ENCODE measurements at places on chromosomes 3 and 15.

DNA sequence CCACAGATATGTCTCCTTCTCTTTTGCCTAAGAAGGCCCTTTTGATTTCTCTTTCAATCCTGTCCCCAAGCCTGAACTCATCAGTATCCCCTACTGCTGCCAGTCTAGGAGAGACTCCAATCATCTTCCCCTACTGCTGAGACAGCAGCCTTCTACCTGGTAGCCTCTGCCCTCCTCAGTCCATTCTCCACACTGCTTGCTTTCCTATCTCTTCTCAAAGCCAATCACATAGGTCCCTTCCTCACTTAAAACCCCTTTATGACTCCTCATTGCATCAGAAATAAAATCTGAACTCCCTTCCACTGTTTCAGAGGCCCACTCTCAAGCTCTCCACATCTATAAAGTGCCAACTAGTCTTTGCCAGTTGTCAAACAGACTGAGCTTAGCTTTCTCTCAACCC, 1081.8 kb upstream of the CFAP20DC start:
- no peak overlapping the region for H3K27ac ChIP-seq
- H3K27me3 ChIP-seq: no peaks in the 10 kb centered on the region
- no peak for DNase-seq
- H3K4me1 ChIP-seq: peaks cover 8% of the 10 kb centered on the region

GRCh38 chr3:166125179-166125578, 288.0 kb upstream of the BCHE start:
- no peak for DNase-seq
- no peaks in the 10 kb centered on the region for H3K4me1 ChIP-seq
- H3K27me3 ChIP-seq: no peaks in the 10 kb centered on the region
- H3K27ac ChIP-seq: no peak overlapping the region

DNA sequence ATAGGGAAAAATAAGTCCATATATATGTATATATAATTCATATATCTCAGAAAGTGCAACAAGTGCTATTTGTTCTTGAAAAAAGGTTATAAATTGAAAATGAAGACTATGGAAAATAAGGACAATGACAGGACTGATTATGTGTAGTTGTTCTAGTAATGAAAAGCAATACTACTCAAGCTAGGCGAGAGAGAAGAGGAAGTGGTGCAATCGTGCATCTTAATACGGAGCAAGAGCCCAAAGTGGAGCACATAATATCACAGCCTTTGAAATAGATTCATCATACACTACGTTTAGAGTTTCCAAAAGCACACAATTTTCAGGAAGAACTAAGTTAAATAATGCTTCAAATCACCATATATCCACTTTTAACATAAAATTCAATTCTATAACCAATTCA, 87.9 kb downstream of the ULK4 start:
- no peaks in the 10 kb centered on the region for H3K4me1 ChIP-seq
- H3K36me3 ChIP-seq: no peaks in the 10 kb centered on the region
- no peak for DNase-seq
- no peak overlapping the region for H3K4me3 ChIP-seq
- no peak overlapping the region for H3K27ac ChIP-seq

DNA sequence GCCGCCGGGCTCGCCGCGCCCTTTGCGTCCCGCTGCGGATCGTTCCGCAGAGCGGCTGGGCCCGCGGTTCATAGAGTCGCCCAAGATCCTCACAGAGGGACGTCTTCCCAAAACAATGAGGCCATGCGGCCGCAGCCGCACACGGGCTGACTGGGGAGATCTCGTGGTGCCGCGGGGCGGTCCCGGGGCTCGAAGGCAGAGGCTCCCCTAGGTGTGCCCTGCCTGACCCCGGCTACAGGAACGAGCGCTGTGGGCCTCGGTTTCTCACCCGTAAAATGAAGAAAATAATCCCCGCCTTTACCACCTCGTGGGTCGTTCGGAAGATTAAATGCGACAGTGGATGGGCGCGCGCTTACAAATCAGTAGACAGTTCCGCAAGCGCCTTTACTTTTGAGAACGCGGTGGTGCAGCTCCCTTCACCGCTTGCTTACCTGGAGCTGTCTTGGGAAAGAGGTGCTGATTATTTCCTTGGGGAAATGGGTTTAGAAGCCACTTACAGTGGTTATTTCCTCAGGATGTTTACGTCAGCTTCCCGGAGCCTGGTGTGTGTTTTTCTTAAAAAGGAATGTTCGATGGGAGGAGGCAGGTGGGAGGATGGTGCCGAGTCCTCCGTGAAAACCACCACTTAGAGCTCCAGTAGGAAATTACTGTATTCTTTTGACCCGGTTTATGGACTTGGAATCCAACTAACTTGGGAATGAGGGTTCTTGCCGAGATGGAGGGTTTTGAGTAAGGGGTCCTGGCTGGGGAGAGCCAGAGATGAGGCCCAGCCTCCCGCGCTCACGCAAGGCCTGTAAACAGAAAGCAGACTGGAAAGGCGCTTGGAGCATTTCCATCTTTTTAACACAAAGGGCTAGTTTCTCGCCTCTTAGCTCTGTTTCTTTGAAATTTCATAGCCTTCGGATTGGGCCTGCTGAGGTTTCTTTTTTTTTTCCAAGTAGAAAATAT, 1.9 kb upstream of the MEX3B start:
- peaks cover 47% of the 10 kb centered on the region for H3K4me1 ChIP-seq
- peak overlapping the region; percentile 57 for H3K4me3 ChIP-seq
- peak overlapping the region; percentile 7 for H3K27ac ChIP-seq
- no peaks in the 10 kb centered on the region for H3K36me3 ChIP-seq

- no peaks in the 10 kb centered on the region for H3K27me3 ChIP-seq
- no peaks in the 10 kb centered on the region for H3K4me1 ChIP-seq
- no peak for DNase-seq
- H3K27ac ChIP-seq: no peak overlapping the region
- no peak overlapping the region for H3K4me3 ChIP-seq
Observed at GRCh38 chr15:48025118-48025517, 95.7 kb upstream of the SLC24A5 start.

GRCh38 chr3:142489572-142490323, 41.9 kb upstream of the XRN1 start:
- no peaks in the 10 kb centered on the region for H3K27me3 ChIP-seq
- H3K36me3 ChIP-seq: no peaks in the 10 kb centered on the region
- no peak overlapping the region for H3K4me3 ChIP-seq
- H3K4me1 ChIP-seq: no peaks in the 10 kb centered on the region
- DNase-seq: no peak

Measured in esophagus squamous epithelium (tissue), 5 donors.